ENCODE measurements at places on chromosomes 3 and 15. TPM values are rescaled to one million over a fixed set of nuclear protein-coding genes. Genes with fewer than 3 reads are reported as not detected.

Gene SLC2A2
- polyA plus RNA-seq: 74.9 TPM

Gene UTS2B
- polyA plus RNA-seq: not detected

Gene ST8SIA2
- 0.01 TPM for polyA plus RNA-seq

DNA sequence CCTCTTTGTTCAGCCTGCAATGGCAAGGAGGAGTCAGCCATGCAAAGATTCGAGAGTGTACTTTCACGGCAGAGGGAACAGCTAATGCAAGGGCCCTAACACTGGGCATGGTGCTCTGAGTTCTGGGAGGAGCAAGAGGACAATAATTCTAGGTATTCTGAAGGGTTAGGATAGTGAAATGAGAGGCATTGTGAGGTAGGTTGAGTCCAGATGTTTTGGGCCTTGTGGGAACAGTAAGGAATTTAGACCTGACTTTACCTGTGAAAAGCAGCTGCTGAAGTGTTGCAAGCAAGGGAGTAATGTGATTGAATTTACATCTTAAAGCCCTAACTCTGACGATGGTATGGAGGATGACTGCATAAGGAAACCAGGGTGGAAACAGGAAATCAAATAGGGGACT lies 211.6 kb downstream of the CNTN3 start:
- DNase-seq: no peak

- no peak for DNase-seq
Observed at GRCh38 chr3:182294696-182295095, 498.6 kb upstream of the ATP11B start.

DNA sequence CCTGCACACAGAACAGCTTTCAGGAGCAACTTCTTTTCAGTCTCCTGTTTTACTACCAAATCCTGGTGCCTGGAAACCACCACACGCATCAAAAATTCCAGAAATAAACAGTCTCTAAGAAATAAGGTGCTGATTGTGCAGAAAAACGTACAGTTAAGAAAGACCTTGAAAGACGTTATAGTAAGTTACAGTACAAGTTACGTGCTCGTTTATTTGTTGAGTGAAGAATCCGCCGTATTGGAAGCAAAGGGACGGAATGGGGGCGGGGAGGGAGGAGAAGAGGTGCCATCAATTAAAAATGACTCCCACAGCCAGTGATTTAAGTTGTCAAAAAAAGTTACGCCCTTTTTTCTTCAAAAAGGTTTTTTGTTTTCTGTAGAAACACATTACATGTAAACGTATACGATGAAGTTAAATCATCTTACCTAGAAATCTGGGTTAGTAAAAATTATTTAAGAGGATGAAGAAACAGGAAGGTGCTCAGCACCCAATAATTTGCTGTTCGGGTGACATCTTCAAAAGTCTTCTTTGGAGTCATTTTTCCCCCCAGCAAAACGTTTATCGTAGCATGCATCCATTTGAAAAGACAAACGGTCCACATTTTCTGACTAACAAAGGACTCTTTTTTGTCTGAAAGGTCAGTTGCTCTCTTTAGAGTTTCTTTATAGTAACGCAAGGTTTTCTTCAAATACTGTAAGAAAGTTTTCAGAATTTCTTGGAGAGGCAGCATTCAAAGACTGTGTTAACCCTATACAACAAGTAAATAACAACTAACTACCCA lies 782 bp upstream of the UACA start:
- DNase-seq: no peak

DNA sequence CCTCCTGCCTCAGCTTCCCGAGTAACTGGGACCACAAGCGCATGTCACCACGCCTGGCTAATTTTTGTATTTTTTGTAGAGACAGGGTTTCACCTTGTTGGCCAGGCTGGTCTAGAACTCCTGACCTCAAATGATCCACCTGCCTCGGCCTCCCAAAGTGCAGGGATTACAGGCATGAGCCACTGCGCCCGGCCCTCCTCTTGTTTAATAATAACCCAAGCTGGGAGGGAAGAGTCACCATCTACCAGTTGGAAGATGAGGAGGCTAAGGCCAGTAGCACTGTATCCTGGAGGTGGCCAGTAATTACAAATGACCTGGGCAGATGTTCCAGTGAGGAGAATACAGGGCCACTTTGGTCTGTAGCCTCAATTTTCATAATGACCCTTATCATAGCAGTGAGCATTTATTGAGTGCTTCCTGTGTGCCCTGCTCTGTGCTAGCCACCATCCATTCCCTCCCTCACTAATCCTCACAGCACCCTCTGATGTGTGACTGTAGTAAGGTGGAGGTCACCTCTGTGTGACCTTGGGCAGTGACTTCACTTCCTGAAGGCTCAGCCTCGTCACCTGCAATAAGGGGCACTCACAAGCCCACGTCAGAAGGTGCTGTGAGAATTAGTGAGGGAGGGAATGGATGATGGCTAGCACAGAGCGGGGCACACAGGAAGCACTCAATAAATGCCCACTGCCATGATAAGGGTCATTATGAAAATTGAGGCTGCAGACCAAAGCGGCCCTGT lies 64.2 kb downstream of the ABTB1 start:
- DNase-seq: no peak

GRCh38 chr3:48614044-48614443 lies 4.6 kb upstream of the UQCRC1 start:
- no peak for DNase-seq

DNA sequence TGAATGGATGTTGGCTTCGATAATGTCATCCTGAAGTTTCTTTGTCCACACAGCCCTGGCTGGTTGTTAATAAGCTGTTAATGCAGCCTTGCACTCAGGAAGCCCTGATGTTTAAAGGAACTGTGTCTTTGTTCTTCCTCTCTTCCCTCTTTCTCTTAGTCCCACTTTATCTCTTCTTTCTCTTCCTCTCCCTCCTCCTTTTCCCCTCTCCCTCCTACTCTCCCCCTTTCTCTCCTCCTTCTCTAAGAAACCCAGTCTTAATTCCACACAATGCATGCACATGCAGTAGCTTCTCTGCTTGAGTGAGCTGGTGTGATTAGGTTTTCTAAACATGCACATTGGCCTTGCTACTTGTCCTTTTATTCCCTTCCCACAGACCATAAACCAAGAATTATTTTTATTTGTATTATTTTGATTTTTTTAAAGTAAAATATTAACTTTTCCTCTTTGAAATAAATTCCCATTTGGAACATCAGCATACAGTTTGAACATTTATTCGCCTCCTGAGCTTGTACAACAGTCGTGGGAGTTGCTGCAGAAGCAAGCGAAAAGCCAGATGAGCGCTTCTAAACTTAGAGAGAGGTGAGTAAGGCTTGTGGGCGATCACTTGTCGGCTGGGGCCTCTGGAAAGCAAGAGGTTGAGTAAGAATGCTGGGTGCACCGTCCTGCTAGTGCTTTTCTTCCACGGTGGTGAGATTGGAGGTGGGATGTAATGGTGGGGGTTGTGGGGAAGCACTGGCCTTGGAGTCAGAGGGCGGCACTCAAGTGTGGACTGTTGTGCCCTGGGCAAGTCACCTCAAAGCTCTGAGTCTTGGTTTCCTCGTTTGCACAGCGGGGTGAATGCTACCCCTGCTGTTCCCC lies 7.2 kb downstream of the GHRL start:
- DNase-seq: no peak

DNA sequence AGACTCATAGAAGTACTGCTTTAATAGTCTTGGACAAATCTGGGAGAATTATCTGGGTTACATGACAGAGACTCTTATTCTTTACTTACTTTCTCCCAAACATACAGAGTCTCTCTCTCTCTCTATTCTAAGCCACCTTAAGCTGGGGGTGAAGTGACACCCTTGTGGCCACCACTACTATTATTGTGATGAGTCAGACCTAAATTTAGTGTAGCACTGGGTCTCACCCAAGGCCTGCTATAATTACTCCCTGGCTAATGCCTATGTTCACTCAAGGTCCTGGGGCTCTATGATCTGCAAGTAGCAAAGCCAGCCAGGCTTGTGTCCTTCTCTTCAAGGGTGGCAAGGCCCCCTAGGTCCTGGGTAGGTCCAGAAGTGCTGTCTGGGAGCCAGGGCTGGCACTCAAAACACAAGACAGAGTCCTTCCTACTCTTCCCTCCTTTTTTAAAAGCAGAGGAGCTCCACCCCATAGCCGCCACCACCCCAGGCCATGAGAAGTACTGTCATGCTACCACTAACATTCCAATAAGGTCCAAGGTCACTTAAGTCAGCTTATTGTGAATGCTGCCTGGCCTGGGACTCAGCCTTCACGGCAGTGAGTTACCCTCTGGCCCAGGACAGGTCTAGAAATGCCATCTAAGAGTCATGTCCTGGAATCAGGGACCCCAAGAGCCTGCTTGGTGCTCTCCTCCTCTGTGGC lies 183.6 kb downstream of the POLQ start:
- no peak for DNase-seq
